Activated CD4-positive, alpha-beta T cell treated with anti-CD3 and anti-CD28 coated beads for 36 hours (primary cell): ENCODE measurements at places on chromosomes 11 and 22. TPM values are rescaled to one million over a fixed set of nuclear protein-coding genes. Genes with fewer than 3 reads are reported as not detected.

The PRG3 gene
- not detected for total RNA-seq

The C11orf42 gene
- not detected for total RNA-seq

The ABCC8 gene
- total RNA-seq: not detected

The CHRM1 gene
- not detected for total RNA-seq

The MCAT gene
- 13.8 TPM for total RNA-seq

The CELSR1 gene
- 0.46 TPM for total RNA-seq

The C11orf97 gene
- not detected for total RNA-seq

The CEND1 gene
- total RNA-seq: 0.50 TPM

The LGALS1 gene
- total RNA-seq: 522 TPM

The MTNR1B gene
- total RNA-seq: not detected

The BBOX1 gene
- not detected for total RNA-seq

DNA sequence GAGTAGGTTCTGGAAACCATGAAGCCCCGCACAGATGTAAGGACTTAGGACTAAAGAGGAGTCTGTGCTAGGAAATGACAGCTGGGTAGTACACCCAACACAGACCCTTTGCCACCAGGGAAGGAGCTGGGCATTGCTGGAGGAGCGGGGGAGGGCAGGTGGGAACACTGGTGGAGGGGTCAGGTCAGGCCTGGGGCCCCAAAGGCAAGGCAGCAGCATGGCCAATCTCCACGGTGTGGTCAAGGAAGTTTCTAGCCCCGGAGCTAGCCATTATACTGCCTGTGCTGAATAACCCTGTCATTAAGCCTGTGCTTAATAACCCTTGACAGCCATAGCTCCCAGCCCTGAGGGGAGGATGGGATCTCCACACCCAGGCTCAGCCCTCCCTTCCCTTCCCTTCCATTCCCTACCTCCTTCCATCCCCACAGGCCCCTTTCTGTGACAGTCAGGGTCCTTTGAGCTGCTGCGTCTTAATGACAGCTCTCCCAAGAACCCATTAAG lies 2.1 kb downstream of the TMPRSS4 start:
- H3K27me3 ChIP-seq: no peaks in the 10 kb centered on the region
- no peaks in the 10 kb centered on the region for H3K36me3 ChIP-seq
- no peaks in the 10 kb centered on the region for H3K4me1 ChIP-seq
- DNase-seq: no peak
- no peak overlapping the region for H3K4me3 ChIP-seq

DNA sequence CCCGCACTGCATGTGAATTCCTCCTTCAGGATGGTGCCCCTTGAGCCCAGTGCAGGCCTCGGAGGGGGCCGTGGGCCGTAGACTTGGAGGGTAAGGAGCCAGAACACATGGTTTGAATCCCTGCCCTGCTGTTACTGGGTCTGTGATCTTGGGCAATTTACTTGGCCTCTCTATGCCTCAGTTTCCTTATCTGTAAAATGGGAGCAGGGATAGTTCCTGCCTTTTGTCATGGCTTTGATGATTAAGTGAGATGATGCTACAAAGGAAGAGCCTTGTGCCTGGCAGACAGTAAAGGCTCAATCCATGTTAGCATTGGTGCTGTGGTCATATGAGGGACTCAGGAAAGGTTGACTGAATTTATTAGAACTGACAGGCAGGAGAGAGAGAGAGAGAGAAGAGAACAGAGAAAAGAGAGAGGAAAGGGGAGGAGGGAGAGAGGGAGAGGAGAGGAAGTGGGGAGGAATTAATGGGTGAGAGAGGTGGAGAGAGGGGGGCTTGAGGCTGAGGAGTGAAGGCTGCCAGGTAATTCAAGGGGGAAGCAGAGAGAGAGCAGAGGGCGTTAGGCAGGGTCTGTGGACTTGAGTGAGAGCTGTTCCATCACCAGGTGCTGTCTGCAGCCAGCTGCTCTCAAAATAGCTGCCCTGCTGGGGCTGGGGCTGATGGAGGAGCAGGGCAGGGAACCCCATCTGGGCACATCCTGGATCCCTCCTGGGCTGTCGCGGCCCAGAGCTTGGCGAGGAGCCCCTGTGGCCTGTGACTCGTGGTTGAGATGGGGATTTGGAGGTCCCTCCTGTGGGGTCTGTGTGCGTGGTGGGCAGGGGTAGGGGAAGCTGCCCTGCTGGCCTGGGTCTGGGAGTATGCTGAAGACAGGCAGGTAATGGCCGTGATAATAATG lies 44.1 kb downstream of the MCM5 start:
- no peaks in the 10 kb centered on the region for H3K27me3 ChIP-seq
- no peak overlapping the region for H3K4me3 ChIP-seq
- H3K27ac ChIP-seq: no peak overlapping the region
- no peaks in the 10 kb centered on the region for H3K4me1 ChIP-seq
- DNase-seq: no peak

GRCh38 chr22:44760476-44760875 lies 8.1 kb downstream of the ARHGAP8 start:
- DNase-seq: no peak
- peaks cover 11% of the 10 kb centered on the region for H3K27me3 ChIP-seq
- H3K27ac ChIP-seq: no peak overlapping the region
- no peaks in the 10 kb centered on the region for H3K36me3 ChIP-seq
- no peak overlapping the region for H3K4me3 ChIP-seq
- H3K4me1 ChIP-seq: no peaks in the 10 kb centered on the region

DNA sequence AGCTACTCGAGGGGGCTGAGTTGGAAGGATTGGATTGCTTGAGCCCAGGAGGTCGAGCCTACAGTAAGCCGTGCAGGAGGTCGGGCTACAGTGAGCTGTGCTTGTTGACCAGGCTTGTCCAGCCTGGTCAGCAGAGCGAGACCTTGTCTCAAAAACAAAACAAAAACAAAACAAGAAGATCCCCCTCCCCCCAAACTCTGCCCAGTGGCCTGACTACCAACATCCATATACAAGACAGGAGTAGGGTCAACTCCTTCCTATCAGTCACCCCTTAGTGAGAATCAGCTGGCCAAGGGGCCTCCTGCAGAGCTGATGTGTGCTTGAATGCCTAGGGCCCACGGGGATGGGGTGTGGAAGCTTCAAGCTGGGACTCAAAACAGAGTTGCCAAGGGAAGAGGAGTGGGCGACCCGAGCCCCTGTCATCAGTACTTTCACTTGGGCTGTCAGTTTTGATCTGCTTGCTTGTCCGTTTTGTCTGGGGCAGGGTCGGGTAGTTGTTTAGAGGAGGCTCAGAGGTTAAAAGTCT lies 942 bp upstream of the TSPAN18 start:
- H3K27ac ChIP-seq: no peak overlapping the region
- H3K36me3 ChIP-seq: no peaks in the 10 kb centered on the region
- no peak for DNase-seq
- peaks cover 25% of the 10 kb centered on the region for H3K27me3 ChIP-seq
- H3K4me3 ChIP-seq: peak overlapping the region; percentile 65

DNA sequence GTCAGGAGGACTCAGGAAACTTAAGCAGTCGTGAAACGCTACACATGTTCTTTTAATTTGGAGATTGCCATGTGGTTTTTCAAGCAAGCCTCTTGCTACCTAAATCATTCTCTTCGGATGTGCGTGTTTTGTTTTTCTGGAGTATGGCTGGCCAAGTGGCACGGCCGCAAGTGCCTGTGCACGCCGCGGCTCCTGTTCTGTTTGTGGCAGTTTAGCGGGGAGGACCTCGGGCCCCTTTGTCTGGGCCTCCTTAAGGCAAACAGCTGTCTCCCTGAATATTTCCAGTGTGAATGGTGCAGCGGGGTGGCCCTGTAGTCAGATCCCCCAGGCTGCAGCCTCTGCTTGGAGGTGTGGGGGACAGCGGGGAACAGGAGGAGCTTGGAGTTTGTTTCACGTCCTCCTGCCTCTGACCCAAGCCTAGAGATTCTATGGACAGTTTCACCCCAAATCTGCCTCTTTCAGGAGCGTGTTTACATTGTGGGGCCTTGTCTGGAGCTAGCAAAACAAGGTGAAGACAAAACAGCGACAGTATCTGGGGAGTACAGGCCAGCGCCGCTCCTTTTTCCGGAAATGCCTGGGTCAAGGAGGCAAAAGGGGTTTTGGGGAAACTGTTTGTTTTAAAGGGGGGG lies 1.3 kb downstream of the LRP5 start:
- H3K27me3 ChIP-seq: peaks cover 3% of the 10 kb centered on the region
- peak; percentile 30 for DNase-seq
- H3K4me3 ChIP-seq: peak overlapping the region; percentile 84
- peak overlapping the region; percentile 83 for H3K27ac ChIP-seq
- peaks cover 21% of the 10 kb centered on the region for H3K4me1 ChIP-seq

DNA sequence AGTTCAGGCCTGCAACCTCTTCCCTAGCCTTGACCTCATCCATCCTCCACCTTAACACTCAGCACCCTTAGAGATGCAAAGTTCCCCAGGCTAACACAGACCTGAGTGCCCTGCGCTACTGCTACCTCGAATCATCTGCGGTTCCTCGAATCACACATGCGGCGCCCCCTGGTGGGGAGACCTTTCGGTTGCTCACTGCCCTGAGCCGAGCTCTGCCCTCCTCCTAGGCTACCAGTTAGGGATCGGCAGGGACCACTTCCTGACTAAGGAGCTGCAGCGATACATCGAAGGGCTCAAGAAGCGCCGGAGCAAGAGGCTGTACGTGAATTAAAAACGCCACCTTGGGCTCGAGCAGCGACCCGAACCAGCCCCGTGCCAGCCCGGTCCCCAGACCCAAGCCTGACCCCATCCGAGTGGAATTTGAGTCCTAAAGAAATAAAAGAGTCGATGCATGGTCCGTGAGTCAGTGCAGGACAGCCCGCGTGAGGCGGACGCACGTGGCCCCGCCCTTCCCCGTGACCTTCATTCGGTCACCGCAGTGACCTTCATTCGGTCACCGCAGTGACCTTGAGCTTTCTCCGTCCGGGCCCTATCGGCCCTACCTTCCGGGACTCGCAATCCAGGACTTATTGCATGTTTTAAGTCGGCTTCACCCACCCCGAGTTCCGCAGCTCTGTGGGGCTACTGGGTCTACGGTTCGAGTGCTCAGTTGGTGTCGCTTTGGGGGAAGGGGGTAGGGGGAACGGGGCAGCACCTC lies 830 bp upstream of the ESRRA start:
- peak overlapping the region; percentile 95 for H3K27ac ChIP-seq
- peak; percentile 99 for DNase-seq
- H3K27me3 ChIP-seq: peaks cover 14% of the 10 kb centered on the region
- H3K36me3 ChIP-seq: peaks cover 13% of the 10 kb centered on the region
- H3K4me3 ChIP-seq: peak overlapping the region; percentile 100
- peaks cover 34% of the 10 kb centered on the region for H3K4me1 ChIP-seq

DNA sequence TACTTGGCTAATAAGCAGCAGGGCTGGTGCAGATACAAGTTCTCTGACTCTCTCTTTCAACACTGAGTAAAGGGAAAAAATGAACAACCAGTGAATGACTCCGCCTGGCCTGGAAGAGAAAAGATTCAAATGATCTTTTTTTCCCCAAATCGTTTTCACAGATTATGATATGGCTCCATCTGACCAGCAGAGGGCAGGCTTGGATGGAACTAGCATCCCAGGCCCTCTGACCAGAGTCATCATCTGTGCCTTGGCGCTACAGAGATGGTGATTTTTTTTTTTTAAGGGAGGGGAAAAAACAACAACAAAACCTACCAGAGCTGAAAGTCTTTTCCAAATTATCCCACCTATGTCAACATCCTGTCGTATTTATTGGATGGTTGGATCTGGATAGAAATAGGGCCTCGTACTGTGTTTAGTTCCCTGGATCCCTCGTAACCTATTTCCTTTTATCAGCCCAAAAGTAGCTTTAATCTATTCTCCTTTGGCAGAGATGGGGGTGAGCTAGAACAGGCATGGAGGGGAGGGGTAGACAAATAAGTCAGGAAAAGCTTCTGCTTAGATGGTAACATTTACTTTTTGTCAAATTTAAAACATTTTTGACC lies 69.7 kb downstream of the PRSS23 start:
- no peaks in the 10 kb centered on the region for H3K36me3 ChIP-seq
- no peaks in the 10 kb centered on the region for H3K27me3 ChIP-seq
- peak; percentile 75 for DNase-seq

DNA sequence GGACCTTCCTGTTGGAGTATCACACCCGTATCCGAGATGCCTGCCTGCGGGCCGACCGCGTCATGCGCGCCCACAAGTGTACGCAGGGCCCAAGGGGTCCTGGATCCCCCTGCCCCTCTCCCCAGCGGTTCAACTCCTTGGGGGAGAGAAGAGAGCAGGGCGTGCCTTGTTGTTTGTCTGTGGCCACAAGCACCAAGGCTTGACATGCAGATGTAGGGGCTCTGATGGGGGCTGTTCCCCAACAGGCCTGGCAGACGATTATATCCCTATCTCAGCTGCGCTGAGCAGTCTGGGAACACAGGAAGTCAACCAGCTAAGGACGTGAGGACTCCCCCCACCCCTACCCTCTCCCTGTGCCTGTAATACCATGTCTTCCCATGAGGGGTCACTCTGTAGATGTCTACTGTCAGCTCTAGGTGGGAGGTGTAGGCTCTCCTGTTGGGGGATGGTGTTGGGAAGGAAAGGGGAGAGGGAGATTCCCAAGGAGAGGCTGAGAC lies 6.8 kb downstream of the CFL1 start:
- no peak for DNase-seq
- peaks cover 19% of the 10 kb centered on the region for H3K4me1 ChIP-seq
- no peaks in the 10 kb centered on the region for H3K27me3 ChIP-seq
- peaks cover 45% of the 10 kb centered on the region for H3K36me3 ChIP-seq
- no peak overlapping the region for H3K4me3 ChIP-seq

DNA sequence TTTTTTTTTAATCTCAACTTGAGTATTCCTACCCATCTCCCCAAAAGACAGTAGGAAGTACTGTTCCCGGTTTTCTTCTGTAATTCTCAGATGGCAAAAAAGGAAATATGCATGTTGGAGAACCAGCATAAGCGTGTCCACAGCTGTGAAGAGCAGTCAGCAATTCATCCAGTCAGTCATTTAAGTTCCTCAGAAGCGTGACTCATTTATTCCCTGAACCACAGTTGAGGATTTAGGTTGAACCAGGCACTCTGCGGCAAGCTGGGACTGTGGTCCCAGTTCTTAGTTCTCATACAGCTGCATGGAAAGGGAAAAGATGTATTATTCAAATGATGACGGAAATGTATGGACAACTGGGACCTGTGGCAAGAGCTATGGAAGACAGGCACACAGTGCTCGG lies 61.0 kb upstream of the MYO18B start:
- H3K27me3 ChIP-seq: no peaks in the 10 kb centered on the region
- DNase-seq: peak; percentile 9
- no peak overlapping the region for H3K4me3 ChIP-seq
- peak overlapping the region; percentile 26 for H3K27ac ChIP-seq
- H3K36me3 ChIP-seq: no peaks in the 10 kb centered on the region

GRCh38 chr11:64384981-64385944 lies 26.3 kb downstream of the RPS6KA4 start:
- H3K4me1 ChIP-seq: peaks cover 6% of the 10 kb centered on the region
- H3K27me3 ChIP-seq: no peaks in the 10 kb centered on the region
- no peak for DNase-seq
- H3K27ac ChIP-seq: no peak overlapping the region
- no peak overlapping the region for H3K4me3 ChIP-seq
- H3K36me3 ChIP-seq: no peaks in the 10 kb centered on the region

GRCh38 chr11:11177156-11177808 lies 175.8 kb downstream of the CSNK2A3 start:
- H3K4me1 ChIP-seq: peaks cover 2% of the 10 kb centered on the region
- no peaks in the 10 kb centered on the region for H3K36me3 ChIP-seq

GRCh38 chr11:67373648-67374570 lies 511 bp upstream of the CLCF1 start:
- peak overlapping the region; percentile 73 for H3K4me3 ChIP-seq
- no peaks in the 10 kb centered on the region for H3K36me3 ChIP-seq
- peak overlapping the region; percentile 75 for H3K27ac ChIP-seq
- DNase-seq: peak; percentile 71
- peaks cover 32% of the 10 kb centered on the region for H3K27me3 ChIP-seq
